Bladder microvascular endothelial cell (primary cell): ENCODE measurements at places on chromosomes 5 and 9. TPM values are rescaled to one million over a fixed set of nuclear protein-coding genes. Genes with fewer than 3 reads are reported as not detected.

The MYORG gene
- 3.9 and 6.5 TPM in 2 replicates for total RNA-seq

The MSX2 gene
- total RNA-seq, result 0.06 TPM in 1 of 2 replicates, not detected in the other

The PFN3 gene
- total RNA-seq, result not detected in 2 replicates

The CCDC112 gene
- total RNA-seq, result 4.0 and 5.0 TPM in 2 replicates

The CD72 gene
- 0.13 TPM in 1 of 2 replicates, not detected in the other for total RNA-seq

The COX7C gene
- total RNA-seq, result 149 and 180 TPM in 2 replicates

The SMU1 gene
- 23.8 and 33.7 TPM in 2 replicates for total RNA-seq

The SARDH gene
- 0.16 and 0.19 TPM in 2 replicates for total RNA-seq

The ELAVL2 gene
- total RNA-seq, result 1.3 and 2.6 TPM in 2 replicates

The PLAC8L1 gene
- not detected in 2 replicates for total RNA-seq

The GOLM1 gene
- total RNA-seq, result 35.1 TPM in 2 replicates

The SV2C gene
- not detected in 2 replicates for total RNA-seq

The SELENOP gene
- total RNA-seq, result 33.8 and 63.1 TPM in 2 replicates
